Stimulated activated naive CD8-positive, alpha-beta T cell treated with anti-CD3 and anti-CD28 coated beads, Interleukin-15, Interleukin-2, amounts not matched to agents 100 U/mL and 50 U/mL, for 24 hours (primary cell): ENCODE measurements at places on chromosomes 12 and 14.

- no peak for DNase-seq
Measured at GRCh38 chr12:123142921-123143735, 7.8 kb downstream of the PITPNM2 start.

DNA sequence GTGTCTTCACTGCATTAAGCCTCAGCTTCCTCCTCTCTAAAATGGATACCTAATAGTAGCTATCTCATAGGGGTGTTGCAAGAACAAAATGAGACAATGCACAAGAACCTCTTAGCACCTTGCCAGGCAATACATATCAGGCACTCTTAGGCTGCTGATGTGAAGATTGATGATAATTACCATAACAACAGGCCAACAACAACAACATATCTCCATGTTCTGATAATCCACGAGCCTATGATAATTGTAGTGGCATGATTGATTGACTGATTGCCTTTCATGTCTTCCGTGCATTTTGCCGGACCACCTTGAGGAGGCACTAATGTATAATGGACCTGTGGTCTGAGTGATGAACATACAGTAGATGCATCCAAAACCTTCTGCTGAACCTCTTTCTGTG, 50.7 kb upstream of the WSCD2 start:
- DNase-seq, result no peak

GRCh38 chr12:1611803-1612572, 17.0 kb upstream of the WNT5B start:
- no peak for DNase-seq

- no peak for DNase-seq
Measured at GRCh38 chr12:71536279-71536938, 96.8 kb downstream of the LGR5 start.

GRCh38 chr12:50380761-50381325, 15.6 kb downstream of the FAM186A start:
- DNase-seq, result no peak

DNA sequence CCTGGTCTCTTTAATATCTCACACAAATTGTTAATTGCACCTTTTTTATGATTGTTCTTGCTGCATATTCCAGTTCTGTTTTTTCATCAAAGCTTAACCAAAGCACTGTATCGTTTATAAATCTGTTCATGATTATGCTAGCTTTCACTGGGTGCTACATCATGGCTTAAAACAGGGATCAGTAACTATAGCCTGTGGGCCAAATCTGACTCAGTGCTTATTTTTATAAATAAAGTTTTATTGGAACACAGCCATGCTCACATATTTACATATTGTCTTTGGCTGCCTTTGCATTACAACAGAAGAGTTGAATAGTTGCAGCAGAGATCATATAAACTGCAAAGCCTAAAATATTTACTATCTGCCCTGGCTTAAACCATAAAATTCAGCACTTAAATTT, 183.4 kb upstream of the NRXN3 start:
- DNase-seq, result no peak
